ENCODE measurements at places on chromosomes 6 and 20.

DNA sequence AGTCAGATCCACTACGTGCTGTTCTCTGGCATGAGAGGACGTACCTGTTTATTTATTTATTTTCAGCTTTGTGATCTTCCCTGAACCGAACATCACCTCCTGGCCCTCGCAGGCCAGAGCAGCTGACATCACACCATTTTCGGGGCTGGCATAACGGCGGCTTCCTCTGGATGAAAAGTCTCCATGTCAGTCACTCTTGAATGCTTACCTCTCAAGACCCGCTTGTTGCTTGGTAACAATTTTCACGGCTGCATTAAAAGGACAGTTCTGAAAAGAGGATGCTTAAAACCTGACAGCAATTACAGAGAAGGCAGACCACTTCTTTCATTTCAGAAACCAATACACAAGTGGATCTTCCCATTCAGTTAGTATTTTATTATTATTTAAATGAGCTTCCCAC is 159.8 kb upstream of the CDH4 start:
- no peak for DNase-seq

GRCh38 chr6:137911675-137912191 is 44.7 kb downstream of the TNFAIP3 start:
- no peak for DNase-seq

- no peak for DNase-seq
Observed at GRCh38 chr20:37359331-37359730, 13.4 kb downstream of the SRC start.

DNA sequence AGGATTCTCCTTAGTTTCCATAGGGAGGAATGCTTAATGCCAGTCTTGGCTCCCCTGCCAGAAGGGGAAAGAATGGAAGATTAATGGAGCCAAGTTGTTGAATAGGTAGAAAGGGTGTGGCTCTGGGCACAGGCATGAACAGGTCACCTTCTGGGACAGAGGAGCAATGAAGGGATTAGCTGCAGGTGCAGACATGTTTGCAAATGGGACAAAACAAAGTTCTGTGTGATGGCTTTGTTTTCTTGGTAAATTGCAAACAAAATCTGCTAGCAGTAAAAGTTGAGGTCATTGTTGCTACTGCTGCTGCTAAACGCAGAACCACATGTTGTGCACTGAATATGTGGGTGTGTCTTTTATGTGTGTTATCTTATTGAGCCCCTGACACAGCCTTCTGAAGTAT is 93.3 kb downstream of the PERP start:
- no peak for DNase-seq

GRCh38 chr20:37421060-37421905 is 75.3 kb downstream of the SRC start:
- DNase-seq, result no peak

DNA sequence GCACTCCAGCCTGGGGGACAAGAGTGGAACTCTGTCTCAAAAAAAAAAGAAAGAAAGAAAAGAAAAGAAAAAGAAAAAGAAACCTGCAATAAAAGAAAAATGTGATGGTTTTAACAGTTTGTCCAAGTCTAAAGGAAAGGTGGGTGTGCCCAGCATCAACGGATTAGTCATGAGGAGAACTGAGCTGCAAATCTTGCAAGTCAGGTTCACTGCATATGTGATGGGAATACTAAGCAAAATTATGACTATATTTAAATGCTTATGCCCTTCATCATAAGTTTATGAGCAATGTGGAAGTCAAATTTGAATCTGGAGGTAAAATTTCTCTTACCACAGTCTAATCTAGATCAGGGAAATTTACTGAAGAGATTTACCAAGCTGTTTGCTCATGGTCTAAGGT is 13.1 kb upstream of the CDK19 start:
- DNase-seq, result no peak

GRCh38 chr6:34836451-34836850 is 44.6 kb downstream of the BLTP3A start:
- no peak for DNase-seq

DNA sequence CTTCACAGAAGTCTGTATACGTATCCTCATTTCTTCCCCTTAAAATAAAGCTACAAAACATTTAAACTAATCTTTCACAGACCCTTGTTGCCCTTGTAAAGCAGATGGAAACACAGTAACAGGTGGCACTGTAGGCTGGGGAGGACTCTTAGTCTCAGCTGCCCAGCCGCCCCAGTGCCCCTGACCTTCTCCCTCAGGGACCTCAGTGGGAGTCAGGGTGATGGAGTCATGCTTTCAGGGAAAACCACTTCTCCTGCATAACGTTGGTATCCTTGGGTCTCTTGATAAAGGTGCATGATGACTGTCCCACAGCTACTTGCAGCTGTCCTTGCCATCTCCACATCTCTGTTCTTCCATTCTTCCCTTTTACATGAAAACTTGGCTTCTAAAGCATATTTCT is 198.6 kb downstream of the CDKAL1 start:
- no peak for DNase-seq

DNA sequence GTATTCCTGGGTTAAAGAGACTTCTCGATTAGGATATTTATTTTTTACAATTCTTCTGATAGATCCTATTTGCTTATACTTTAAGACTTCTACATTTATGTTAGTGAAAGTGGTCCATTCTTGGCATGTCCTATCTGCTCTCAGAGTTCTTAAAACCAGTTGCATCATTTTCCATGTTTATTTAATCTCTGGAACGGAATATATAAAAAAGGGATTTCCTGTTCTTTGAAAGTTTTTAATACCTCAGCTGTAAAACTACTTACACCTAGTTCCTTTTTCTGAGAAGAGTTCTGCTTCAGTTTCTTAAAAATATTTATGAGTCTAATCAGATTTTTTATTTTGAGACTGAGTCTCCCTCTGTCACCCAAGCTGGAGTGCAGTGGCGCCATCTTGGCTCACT is 18.0 kb upstream of the MYL9 start:
- no peak for DNase-seq

- no peak for DNase-seq
Observed at GRCh38 chr6:56433119-56433518, 185.7 kb upstream of the COL21A1 start.

DNA sequence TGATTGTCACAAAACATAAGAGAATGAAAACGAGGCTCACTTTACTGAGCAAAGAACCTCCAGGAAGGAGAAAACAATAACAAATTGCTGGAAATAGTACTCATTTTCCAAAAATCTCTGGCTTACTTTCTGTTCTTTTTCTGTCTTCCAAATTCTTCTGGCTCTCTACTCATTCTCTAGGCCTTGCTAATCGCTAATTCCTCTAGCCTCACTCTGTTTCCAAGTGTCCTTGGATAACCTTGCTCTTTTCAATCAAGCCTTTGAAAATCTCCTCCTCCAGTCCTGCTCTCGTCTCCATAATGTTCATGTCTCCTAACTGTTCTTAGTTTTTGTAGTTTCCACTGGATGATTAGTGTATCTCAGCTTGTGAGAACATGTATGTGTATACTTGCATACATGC is 96.2 kb upstream of the MAP7 start:
- no peak for DNase-seq

- peak; percentile 81 for DNase-seq
Observed at GRCh38 chr6:43454696-43455530, 435 bp downstream of the DLK2 start.

GRCh38 chr20:35669221-35669620 is 4.5 kb upstream of the CPNE1 start:
- no peak for DNase-seq

DNA sequence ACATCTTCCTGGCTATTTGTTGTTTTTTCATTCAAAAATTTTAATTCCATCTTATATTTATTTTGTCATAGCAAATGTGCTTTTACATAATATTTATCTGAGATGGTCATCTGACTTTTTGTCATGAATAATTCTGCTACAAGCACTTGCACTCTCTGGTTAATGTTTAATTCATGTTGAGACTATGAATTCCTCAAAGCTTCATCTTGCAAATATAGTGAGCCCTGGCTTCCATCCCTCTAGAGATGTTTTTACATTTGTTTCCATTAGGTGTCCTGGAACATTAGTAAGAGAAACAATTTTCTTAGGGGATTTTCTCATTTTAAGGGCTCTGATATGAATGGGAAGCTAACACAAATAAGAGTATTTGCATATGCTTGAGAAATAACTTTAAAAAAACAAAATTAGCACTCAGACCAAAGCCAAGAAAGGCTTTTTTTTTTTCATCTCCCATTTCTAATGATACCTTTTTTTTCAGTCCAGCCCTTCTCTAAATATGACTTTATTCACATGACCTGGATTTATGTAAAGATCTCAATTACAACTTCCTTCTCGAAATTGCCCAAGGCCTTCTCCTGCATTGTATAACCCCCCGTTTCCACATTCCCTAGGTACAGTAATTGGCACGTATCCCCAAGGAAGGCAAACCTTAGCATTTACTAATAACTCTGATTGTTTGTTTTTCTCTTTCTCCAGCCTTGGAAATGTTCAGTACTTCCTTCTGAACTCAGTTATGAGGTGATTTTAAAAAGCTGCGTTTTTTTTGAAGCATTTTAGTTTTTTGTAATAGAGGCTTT is 797.0 kb upstream of the GJE1 start:
- DNase-seq, result no peak

- DNase-seq, result no peak
Observed at GRCh38 chr6:108544606-108545005, 16.1 kb upstream of the FOXO3 start.

DNA sequence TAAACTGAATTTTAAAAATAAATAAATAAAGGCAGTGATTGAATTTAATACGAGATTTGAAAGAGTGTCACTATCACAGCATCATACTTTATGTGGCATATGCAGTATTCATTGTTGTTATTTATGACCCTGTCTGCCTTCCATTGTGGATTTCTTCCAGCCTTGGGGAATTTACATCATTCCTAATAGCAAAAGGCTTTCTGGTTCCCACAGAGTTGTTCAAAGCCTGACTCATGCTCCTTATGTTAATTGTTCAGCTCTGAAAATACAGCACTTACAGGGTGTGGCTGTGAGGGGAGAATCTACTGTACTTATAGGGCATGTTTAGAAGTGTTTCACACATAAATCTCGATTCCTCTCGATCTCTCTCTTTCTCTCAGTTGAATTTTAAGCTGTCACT is 54.4 kb downstream of the JAG1 start:
- peak; percentile 69 for DNase-seq

GRCh38 chr6:27791182-27791943 is 120.8 kb downstream of the OR2B2 start:
- peak; percentile 64 for DNase-seq

GRCh38 chr6:85449818-85450759 is at the start of gene NT5E:
Gene NT5E (plus strand): TSS chr6:85450083. CDS start chr6:85450140, 57 bp downstream.
- peak; percentile 62 for DNase-seq

DNA sequence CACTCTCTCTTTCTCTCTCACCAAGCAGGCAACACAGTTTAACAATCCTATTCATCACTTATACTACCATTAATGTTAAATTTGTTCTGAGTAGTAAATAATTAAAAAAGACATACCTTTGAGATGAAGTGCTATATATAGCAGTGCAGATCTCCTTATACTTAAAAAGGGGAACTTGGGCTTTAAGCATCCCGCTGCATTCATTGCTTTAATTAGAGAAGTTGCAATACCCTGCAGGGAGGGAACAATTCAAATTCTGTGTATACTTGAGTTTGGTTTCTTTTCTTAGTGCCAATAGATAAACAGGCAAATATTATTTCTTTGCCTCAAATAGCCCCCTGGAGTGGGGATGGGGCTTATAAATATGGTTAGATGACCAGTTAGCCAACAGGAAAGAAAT is 10.8 kb upstream of the ZBTB24 start:
- no peak for DNase-seq

DNA sequence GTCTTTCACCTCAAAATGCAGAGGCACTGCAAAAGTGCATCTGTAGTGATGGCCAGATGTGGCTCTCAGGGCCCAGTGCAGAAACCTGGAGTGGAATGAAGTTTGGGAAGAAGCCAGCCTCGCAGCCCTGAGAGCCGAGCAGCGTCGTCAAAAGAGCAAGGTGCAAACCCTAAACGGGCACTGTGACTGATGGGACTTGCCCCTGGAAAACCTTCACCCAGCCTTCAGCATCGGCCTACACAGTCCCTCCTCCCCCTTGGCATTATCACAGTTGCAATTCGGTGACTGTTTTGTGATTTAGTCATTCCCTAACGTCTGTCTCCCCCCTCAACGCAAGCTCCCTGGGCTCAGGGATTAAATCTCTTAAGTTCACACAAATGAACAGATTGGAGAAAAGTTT is 38.6 kb downstream of the TAF4 start:
- no peak for DNase-seq

DNA sequence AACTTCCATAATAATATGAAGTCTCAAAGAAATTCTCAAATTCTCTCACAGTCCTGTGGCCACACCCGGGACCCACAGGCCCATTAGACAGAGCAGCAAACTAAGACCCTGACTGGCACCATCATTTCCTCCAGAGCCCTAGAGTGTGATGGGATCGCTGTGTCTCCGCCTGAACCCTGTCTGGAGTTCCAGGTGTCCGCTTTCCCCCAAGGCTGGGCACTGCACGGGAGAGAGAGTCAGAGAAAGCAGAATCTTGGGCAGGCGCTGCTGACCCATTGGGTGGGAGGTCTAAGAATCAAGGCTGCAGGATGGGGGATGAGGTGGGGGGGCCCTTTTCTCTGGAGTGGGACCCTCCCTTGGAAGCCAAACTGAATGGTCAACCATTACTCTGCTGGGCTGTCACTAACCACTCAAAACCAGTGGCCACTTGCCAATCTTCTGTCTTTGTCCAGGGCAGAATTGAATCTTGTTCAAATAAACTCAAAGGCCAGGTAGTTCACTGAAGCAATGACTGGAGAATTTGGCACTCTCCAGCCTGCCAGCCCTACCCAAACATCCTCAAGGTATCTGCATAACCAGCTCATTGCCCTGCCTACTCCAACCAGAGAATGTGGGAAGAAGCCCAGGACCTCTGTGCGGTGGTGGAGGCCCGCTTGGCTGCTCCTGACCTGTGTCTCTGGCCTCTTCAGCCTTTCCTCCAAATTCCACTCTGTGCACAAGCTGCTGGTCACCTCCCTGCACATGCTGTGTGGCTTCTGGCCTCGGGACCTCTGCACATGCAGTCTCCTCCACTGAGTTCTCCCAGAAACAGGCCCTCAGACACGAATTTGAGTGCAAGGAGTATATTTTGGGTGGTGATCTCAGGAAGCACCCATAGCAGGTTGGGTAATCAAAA is 141.1 kb downstream of the CEBPB start:
- DNase-seq, result no peak

- DNase-seq, result no peak
Observed at GRCh38 chr6:147204060-147204785, at the start of gene STXBP5. Gene STXBP5 (plus strand): TSS chr6:147204417. CDS start chr6:147204533, 116 bp downstream.

GRCh38 chr6:99603421-99604165 is 3.0 kb upstream of the PRDM13 start:
- no peak for DNase-seq

GRCh38 chr6:148952147-148953035 is 205.6 kb downstream of the UST start:
- no peak for DNase-seq

DNA sequence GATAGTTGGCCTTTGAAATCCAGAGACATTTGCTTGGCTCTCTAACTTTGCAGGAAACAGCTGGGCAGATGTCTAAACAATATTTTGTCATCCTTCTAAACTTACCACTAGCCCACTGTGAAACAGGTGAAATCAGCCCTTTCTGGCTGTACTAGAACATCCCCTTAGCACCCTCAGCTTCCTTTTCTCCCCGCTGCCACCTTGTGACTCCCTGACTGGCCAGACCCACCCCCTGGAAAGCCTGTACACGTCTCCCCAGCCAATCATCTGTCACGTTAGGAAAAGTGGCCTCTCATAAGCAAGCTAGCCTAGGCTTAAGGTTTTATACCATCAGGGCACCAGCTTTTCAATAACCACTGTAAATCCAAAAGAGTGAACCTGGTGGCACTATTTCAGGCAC is 88.6 kb upstream of the E2F3 start:
- DNase-seq, result no peak
